Hematopoietic multipotent progenitor cell treated with erythropoietin and hydrocortisone succinate and interleukin-3 and kit ligand, for 4 days (in vitro differentiated cells): ENCODE measurements at places on chromosomes 13 and 19.

- DNase-seq, result no peak
Measured at GRCh38 chr13:46994492-46994891, 97.6 kb upstream of the HTR2A start.

- no peak for DNase-seq
Measured at GRCh38 chr19:4583961-4584669, 24.6 kb upstream of the SEMA6B start.

GRCh38 chr13:45519493-45519892, 54.8 kb downstream of the COG3 start:
- DNase-seq, result no peak

GRCh38 chr13:24243302-24243701, 66.1 kb upstream of the C1QTNF9 start:
- peak; percentile 43 for DNase-seq

DNA sequence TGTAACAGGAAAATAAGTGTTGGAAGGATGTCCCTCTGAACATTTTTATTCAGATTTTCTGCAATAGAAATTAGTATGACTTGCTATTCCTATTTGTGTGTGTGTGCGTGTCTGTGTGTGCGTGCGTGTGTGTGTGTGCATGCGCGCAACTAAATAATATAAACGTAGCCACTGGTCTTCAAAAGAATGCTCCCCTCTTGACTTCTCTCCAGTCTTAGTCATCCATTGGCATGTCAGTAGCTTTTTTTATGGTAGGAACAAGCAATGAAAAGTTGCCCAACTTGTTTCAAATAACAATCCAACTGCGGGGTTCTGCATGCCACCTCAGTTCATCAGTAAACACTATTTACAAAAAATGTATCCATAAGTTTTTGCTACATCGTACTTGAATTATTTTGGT, 249.6 kb downstream of the GPC6 start:
- no peak for DNase-seq

DNA sequence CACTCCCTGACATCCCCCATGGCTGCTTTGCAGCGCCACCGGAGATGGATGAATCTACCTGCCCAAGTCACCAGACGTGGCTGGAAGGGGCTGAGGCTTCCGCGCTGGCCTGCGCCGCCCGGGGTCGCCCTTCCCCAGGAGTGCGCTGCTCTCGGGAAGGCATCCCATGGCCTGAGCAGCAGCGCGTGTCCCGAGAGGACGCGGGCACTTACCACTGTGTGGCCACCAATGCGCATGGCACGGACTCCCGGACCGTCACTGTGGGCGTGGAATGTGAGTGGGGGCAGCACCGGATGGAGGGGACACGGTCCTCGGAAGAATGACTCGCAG, 4.6 kb downstream of the ICAM5 start:
- no peak for DNase-seq

DNA sequence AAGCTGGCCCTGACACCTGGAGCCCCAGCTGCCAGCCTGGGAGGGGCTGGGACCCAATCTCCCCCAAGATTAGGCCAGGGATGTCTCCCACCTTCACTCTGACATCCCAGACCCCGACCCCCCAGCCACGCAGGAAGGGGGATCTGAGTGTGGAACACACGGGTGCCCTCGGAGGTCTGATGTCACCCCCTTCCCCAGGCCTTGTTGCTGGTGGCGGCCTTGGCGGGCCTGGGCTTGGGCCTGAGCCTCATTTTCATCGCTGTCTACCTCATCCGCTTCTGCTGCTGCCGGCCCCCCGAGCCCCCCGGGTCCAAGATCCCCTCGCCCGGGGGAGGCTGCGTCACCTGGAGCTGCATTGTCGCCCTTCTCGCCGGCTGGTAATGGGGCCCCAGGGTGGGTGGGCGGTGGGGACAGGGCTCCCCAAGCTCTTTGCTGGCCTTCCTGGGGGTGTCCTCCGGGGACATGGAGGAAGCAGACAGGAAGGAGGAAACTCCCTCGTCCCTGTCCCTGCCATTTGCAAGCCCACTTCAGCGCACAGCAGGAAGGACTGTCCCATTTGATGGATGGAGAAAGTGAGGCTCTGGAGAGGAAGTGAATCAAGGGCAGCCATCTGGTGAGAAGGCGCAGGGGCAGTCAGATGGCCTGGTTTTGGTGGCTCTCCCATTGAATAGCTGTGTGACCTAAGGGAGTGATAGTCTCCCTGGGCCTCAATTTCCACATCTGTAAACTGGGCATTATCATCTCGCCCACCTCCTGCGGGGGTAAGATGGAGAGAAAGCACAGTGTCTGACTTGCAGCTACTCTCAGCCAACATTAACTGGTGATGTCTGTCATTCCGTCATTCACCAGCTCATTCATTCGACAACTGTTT, 3.9 kb downstream of the TTYH1 start:
- no peak for DNase-seq

GRCh38 chr19:56877069-56877715, 36.7 kb upstream of the PEG3 start:
- no peak for DNase-seq

DNA sequence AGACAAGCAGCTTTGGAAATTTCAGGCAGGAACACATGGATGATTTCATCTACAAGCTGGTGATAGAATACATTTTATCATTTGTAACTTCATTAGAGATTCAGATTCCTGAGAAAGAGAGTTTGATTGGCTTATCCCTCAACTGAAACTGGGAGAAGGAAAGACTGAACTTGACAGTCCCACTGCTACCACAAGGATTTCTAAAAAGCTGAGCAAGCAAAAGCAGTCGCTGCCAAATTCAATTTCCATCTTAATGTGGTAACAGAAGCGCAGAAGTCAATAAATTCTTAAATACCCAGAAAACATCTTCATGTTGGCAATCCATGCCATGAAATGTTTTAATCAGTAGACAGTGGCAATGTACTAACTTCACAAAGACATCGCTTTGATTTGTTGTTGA, 172.1 kb upstream of the DACH1 start:
- DNase-seq, result no peak

GRCh38 chr13:94617389-94618000, 15.8 kb downstream of the GPR180 start:
- peak; percentile 64 for DNase-seq

- no peak for DNase-seq
Measured at GRCh38 chr13:39682788-39683187, 27.3 kb downstream of the COG6 start.

DNA sequence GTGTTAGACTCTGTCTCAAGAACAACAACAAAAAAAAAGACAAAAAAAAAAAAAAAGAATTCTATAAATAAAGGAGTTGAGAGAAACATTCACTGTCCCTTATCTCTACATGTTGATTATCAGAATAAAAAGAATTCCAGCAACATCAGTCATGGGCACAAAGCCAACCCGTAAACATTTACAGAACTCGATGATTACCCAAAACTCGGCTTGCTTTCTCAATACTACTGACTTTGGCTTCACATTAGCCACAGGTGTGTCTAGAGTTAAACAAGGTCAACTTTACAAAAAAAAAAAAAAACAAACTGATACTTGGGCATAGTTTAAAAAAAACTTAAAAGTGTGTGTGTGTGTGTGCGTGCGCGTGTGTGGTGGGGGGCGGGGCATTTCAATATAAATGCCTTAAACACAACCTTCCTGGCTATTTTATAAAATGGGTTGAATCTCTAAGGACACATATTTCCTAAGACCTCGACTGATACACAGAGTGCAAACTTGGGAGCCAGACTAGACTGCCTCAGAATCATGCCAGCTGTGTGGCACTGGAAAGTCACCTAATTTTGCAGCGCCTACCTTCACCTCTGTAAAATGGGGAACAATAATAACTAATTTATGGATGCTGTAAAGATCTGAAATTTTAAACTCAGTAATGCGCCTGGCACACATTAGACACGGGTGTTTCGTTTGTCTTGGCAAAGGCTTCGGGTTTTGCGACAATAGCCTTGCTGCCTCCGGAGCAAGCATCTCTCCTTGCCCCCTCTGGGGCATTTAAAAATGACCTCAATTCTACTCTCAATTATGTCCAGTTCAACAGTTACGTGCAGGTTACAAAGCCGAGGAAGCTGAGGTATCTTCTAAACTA, 922 bp downstream of the EBPL start:
- DNase-seq, result peak; percentile 71

GRCh38 chr13:42149136-42149535, 100.7 kb downstream of the DGKH start:
- no peak for DNase-seq
